Esophagus squamous epithelium (tissue), 5 donors: ENCODE measurements at places on chromosomes 13 and 19.
A peak's percentile ranks its signal among the peaks of the same experiment; 100 is the strongest.

- no peak for DNase-seq
Observed at GRCh38 chr13:75637181-75637750, 1.1 kb downstream of the LMO7 start.

- DNase-seq = peak; percentile 16
Observed at GRCh38 chr13:31199849-31200636, at the start of gene B3GLCT. B3GLCT (plus strand) TSS chr13:31199975; CDS start chr13:31200085, 110 bp downstream.

DNA sequence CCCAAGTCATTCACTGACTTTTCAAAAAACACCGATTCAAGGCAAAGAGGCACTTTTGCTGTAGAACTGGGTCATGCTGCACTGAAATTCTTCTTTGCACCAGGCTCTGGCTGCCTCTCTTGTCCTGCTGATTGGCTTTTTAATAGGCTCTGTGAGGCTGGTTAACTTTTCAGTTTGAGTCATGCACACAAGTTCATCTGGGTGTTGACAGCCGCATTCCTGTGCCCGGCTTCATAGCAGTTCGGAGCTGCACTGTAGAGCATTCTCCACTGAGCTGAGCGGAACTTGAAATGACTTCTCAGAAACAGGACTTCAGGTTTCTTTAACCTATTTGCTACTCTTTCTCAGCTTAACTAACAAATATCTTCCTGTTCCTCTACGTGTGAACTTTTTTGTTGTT lies 978.3 kb downstream of the UQCRFS1 start:
- DNase-seq = no peak

GRCh38 chr19:18833141-18833476 lies 1.4 kb downstream of the UPF1 start:
- no peak for DNase-seq

- no peak for DNase-seq
Observed at GRCh38 chr13:37457612-37458011, 141.0 kb downstream of the POSTN start.

GRCh38 chr13:73142071-73142470 lies 83.3 kb downstream of the KLF5 start:
- no peak for DNase-seq

DNA sequence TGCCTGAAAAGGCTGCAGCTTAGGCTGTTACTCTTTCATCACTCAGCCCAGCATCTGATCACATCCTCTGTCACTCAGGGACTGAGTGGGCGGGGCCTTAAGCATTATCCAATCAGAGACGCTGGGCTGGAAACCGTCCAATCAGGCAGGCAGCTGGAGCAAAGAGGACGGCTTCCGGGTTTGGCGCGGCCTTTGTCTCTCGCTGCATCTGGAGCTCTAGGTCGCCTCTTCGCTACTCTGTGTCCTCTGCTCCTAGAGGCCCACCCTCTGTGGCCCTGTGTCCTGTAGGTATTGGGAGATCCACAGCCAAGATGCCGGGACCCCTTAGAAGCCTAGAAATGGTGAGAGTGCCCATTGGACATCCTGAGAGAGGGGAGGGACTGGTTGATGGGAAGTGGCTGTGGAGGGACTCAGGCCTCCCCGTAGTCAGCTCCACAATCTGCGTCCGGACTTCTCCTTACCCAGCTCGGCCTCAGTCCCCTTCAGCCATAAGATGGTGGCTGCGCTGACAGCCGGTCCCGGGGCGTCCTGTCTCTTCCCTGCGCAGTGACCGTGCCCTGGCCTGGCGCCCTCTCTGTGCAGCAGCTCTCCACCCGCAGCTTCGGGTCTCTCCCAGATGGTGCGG lies at the start of gene ZNF486:
ZNF486 (plus strand) TSS at position 195 of the 625 bp plus-strand sequence; CDS start at position 312, 117 bp downstream.
- DNase-seq = peak; percentile 75

GRCh38 chr19:8240274-8241229 lies 31.4 kb downstream of the CERS4 start:
- peak; percentile 42 for DNase-seq

DNA sequence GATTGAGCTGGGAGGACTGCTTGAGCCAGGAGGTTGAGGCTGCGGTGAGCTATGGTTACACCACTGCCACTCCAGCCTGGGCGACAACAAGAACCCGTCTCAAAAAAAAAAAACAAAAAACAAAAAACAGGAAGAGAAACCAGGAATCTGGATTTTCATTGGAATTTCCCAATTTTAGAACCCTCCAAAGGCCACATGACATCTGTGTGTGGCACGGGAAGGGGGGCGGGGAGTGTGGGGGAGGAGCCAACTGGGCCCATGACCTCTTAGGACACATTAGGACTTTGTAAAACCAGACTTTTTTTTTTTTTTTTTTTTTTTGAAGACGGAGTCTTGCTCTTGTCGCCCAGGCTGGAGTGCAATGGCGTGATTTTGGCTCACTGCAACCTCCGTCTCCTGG lies 21.2 kb upstream of the MYDGF start:
- DNase-seq = no peak

GRCh38 chr13:27026396-27026795 lies 145.2 kb downstream of the USP12 start:
- no peak for DNase-seq
